ENCODE measurements at places on chromosomes 3 and 15.

- peaks cover 2% of the 10 kb centered on the region for H3K27me3 ChIP-seq
- H3K27ac ChIP-seq: no peak overlapping the region
- H3K4me3 ChIP-seq: no peak overlapping the region
- no peaks in the 10 kb centered on the region for H3K36me3 ChIP-seq
Observed at GRCh38 chr3:4231041-4231440, 72.1 kb upstream of the SETMAR start.

- H3K36me3 ChIP-seq: no peaks in the 10 kb centered on the region
- H3K27me3 ChIP-seq: no peaks in the 10 kb centered on the region
- no peaks in the 10 kb centered on the region for H3K4me1 ChIP-seq
- DNase-seq: no peak
Observed at GRCh38 chr3:191961529-191961928, 500.6 kb downstream of the PYDC2 start.

DNA sequence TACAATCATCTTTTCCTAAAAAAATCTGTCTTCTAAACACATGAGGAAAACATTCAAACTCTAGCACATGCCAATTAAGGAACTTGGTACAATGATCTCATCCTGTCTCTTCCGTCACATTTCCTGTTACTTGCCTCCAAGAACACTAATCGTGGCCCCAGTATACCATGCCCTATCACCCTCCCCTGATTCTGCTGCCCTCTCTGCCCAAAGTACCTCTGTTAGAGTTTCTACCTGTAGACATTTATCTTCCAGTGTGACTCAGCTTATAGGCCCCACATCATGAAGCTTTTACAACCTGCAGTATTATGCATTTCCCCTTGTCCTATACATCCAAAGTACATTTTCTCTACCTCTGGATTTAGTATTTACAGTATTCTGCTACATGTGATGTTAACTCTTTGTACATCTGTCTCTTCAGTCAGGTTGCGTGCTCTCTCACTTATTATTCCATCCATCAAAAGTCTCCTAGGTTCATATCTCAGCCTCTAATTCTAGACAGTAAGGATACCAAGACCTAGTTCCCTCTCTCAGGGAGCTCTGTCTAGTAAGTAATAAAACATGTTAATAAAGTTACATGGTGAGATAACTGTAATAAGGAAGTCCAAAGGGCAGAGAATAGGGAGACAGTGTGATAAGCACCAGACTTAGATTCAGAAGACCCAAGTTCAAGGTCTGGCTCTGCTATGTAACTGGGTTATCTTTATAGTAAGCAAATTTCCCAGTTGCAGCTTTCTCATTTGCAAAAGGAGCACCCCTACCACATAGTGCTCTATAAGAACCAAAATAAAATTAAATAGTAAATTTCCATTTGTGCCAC is 8.9 kb upstream of the SEMA6D start:
- peaks cover 7% of the 10 kb centered on the region for H3K27me3 ChIP-seq
- no peaks in the 10 kb centered on the region for H3K36me3 ChIP-seq
- H3K4me1 ChIP-seq: no peaks in the 10 kb centered on the region
- DNase-seq: no peak

DNA sequence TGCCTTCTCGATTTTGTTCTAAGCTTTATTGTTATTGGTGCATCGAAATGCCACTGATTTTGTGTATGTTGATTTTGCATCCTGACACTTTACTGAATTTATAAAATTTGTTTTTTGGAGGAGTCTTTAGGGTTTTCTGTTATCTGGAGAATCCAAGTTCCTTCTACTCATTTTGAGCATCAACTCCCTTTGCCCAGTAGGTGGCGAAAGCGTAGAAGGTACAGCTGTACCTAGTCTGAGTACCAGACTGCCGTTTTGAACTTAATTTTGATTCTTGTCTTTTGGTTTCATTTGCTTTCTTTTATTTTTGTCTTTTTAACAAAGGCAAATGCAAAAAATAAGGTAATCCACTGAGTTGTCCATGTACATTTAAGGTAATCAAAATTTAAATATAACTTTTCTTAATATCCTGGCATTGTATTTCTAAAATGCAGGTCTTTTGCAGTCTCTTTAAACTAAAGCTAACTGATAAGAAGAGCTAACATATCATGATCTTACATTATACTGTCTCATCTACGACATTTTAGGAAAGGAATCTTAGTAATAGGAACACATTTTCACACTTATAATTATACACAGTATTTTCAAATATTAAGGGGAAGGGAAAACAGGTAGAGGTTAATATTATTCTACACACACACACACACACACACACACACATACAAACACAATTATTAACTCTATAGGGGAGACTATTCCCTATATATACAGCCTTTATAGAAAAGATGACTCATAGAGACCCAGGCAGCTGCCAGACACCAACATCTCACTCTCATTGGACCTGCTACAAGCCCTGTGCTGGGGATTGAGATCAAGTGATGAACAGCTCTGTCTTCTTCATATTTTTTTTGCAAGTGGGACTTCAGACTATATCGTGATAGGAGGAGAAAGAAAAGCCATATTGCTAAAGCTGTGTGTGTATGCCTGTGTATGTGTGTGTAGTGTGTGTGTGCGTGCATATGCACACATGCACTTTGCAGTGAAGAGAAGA is 71.8 kb downstream of the SYNPR start:
- no peak overlapping the region for H3K4me3 ChIP-seq
- H3K4me1 ChIP-seq: no peaks in the 10 kb centered on the region
- no peaks in the 10 kb centered on the region for H3K36me3 ChIP-seq
- H3K27ac ChIP-seq: no peak overlapping the region
- H3K27me3 ChIP-seq: peaks cover 11% of the 10 kb centered on the region

GRCh38 chr3:56975567-56975966 is 84.9 kb upstream of the SPATA12 start:
- no peak for DNase-seq
- peaks cover 16% of the 10 kb centered on the region for H3K4me1 ChIP-seq
- H3K36me3 ChIP-seq: no peaks in the 10 kb centered on the region
- no peak overlapping the region for H3K27ac ChIP-seq

GRCh38 chr3:30107531-30107930 is 498.9 kb upstream of the TGFBR2 start:
- no peak overlapping the region for H3K27ac ChIP-seq
- H3K4me3 ChIP-seq: no peak overlapping the region
- no peaks in the 10 kb centered on the region for H3K36me3 ChIP-seq
- no peaks in the 10 kb centered on the region for H3K4me1 ChIP-seq

DNA sequence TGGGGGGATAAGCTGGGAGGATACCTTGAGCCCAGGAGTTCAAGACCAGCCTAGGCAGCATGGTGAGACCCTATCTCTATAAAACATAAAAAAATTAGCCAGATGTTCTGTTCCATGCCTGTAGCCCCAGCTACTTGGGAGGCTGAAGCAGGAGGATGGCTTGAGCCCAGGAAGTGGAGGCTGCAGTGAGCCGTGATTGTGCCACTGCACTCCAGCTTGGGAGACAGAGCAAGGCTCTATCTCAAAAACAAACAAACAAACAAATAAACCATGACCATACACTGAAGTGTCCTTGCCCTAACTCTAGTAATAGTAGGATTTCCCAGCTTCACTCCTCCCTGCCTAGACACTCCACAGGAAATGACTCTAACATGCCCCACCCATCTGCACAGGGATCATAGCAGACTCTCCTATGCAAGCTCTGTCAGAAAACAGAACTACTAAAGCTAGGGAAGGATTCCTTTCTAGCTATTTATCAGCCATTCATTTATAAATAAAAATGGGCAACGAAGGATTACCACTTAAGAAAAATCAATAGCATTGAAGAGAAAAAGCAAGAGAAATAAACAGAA is 4.6 kb downstream of the ERICH6 start:
- no peak overlapping the region for H3K4me3 ChIP-seq
- no peak overlapping the region for H3K27ac ChIP-seq
- H3K4me1 ChIP-seq: peaks cover 23% of the 10 kb centered on the region

GRCh38 chr3:59935025-59935424 is 885.2 kb upstream of the CFAP20DC start:
- peaks cover 43% of the 10 kb centered on the region for H3K4me1 ChIP-seq
- H3K27ac ChIP-seq: peak overlapping the region; percentile 82
- DNase-seq: peak; percentile 6
- peaks cover 34% of the 10 kb centered on the region for H3K36me3 ChIP-seq

GRCh38 chr3:156834962-156835535 is 8.9 kb downstream of the LEKR1 start:
- H3K4me1 ChIP-seq: no peaks in the 10 kb centered on the region
- H3K27ac ChIP-seq: no peak overlapping the region
- H3K36me3 ChIP-seq: peaks cover 2% of the 10 kb centered on the region
- no peak overlapping the region for H3K4me3 ChIP-seq
- no peaks in the 10 kb centered on the region for H3K27me3 ChIP-seq

GRCh38 chr3:24405057-24405456 is 89.6 kb downstream of the THRB start:
- H3K27ac ChIP-seq: no peak overlapping the region
- no peaks in the 10 kb centered on the region for H3K4me1 ChIP-seq
- DNase-seq: no peak

- H3K4me1 ChIP-seq: peaks cover 18% of the 10 kb centered on the region
- peak overlapping the region; percentile 53 for H3K27ac ChIP-seq
- peak overlapping the region; percentile 33 for H3K4me3 ChIP-seq
- H3K36me3 ChIP-seq: no peaks in the 10 kb centered on the region
- H3K27me3 ChIP-seq: peaks cover 4% of the 10 kb centered on the region
Observed at GRCh38 chr15:79004336-79004735, 59.5 kb upstream of the CTSH start.

Data from activated T-helper 1 cell treated with anti-CD3 and anti-CD28 coated beads, Interleukin-12 subunit alpha, Interleukin-12 subunit beta, Interleukin-2, Interleukin-4 antibody, amounts not matched to agents 30 ng/mL and 10 ng/mL and 1 ng/mL, durations not matched to agents 14 hours and 24 hours and 36 hours (primary cell).